ENCODE measurements at places on chromosomes 1 and 21. TPM values are rescaled to one million over a fixed set of nuclear protein-coding genes. Genes with fewer than 3 reads are reported as not detected.

DNA sequence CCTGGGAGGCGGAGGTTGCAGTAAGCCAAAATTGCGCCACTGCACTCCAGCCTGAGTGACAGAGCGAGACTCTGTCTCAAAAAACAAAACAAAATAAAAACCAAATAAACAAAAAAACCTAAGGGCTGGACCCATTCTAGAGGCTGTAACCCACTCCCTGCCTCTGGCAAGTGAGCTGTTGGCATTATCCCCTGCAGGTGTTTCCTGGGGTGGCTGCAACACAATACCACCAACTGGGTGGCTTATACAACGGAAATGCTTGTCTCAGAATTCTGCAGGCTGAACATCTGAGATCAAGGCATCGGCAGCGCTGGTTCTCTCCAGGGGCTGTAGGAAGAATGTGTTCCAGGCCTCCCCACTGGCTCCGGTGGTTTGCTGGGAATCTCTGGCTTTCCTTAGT is 15.2 kb downstream of the LRRC38 start:
- no peak overlapping the region for H3K27ac ChIP-seq
- no peak overlapping the region for H3K4me3 ChIP-seq
- DNase-seq = no peak
- H3K4me1 ChIP-seq = no peaks in the 10 kb centered on the region
- H3K27me3 ChIP-seq = no peaks in the 10 kb centered on the region

GRCh38 chr21:26546446-26547097 is 26.5 kb downstream of the CYYR1 start:
- no peaks in the 10 kb centered on the region for H3K36me3 ChIP-seq
- H3K4me3 ChIP-seq = no peak overlapping the region
- H3K4me1 ChIP-seq = no peaks in the 10 kb centered on the region
- no peak for DNase-seq

DNA sequence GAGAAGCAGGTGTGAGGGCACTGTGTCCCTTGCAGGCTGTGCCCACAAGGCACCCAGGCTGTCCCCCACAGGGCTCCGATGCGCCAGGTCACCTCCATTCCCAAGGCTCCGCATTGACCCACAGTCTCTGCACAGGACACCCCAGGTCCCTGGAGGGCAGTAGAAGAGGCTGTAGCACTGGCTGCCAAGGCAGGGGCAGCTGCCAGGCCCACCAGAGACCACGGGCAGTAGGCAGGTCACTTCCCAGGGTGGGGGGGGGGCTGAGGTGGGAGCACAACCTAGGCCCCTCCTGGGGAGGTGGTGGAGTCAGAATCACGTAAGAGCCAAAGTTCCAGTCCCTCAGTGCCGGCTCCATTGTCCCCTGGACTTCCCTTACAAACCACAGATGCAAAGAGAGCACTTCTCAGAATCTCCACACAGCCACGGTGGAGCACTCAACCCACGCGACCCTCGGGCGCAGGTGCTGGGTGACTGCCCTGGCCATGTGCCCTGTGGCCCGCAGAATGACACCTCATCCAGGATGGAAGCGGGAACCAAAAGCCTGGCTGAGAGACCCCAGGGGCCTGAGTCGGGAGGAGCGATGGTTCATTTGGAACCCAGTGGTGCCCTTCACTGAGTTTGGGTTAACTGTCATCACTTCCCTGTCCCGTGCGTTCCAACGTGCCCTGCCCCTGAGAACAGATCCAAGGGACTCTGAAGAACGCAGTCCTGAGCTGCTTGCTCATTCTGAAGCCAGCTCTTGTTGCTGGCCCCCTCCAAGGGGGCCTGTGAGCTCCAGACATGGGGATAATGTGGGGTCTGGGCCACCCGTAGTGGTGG is 69.7 kb upstream of the PDE9A start:
- H3K4me3 ChIP-seq = no peak overlapping the region
- no peaks in the 10 kb centered on the region for H3K36me3 ChIP-seq
- no peak overlapping the region for H3K27ac ChIP-seq

DNA sequence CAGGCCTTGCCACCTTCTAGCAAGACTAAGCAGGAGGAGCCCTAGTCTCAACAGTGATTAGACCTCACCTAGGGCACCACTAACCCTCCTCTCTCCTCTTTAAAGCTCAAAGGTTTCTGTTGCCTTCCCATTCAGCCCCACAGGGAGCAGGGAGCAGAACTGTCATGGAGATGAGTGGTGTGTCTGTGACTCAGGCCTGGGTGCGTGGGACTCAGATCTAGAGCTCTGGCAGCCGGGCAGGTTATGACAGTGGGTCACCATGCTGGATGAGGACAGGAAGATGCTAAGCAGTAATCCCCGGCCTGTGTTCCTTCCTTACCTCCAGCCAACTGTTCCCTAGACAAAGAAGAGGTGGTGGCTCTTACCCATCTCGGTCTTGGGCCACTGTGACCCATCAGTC is 60.1 kb upstream of the COA6 start:
- no peak for DNase-seq
- no peak overlapping the region for H3K4me3 ChIP-seq
- peaks cover 50% of the 10 kb centered on the region for H3K4me1 ChIP-seq
- no peaks in the 10 kb centered on the region for H3K27me3 ChIP-seq
- H3K36me3 ChIP-seq = peaks cover 9% of the 10 kb centered on the region

Gene PLA2G2D
- not detected for total RNA-seq

GRCh38 chr1:221549815-221550214 is 192.1 kb downstream of the DUSP10 start:
- no peaks in the 10 kb centered on the region for H3K27me3 ChIP-seq
- H3K4me3 ChIP-seq = no peak overlapping the region
- H3K4me1 ChIP-seq = no peaks in the 10 kb centered on the region
- DNase-seq = no peak

Gene FMO4
- total RNA-seq = 1.5 TPM

GRCh38 chr1:21749859-21750468 is 33.0 kb downstream of the USP48 start:
- no peak for DNase-seq
- no peak overlapping the region for H3K27ac ChIP-seq
- no peak overlapping the region for H3K4me3 ChIP-seq
- no peaks in the 10 kb centered on the region for H3K27me3 ChIP-seq
- H3K4me1 ChIP-seq = no peaks in the 10 kb centered on the region
- H3K36me3 ChIP-seq = peaks cover 38% of the 10 kb centered on the region

DNA sequence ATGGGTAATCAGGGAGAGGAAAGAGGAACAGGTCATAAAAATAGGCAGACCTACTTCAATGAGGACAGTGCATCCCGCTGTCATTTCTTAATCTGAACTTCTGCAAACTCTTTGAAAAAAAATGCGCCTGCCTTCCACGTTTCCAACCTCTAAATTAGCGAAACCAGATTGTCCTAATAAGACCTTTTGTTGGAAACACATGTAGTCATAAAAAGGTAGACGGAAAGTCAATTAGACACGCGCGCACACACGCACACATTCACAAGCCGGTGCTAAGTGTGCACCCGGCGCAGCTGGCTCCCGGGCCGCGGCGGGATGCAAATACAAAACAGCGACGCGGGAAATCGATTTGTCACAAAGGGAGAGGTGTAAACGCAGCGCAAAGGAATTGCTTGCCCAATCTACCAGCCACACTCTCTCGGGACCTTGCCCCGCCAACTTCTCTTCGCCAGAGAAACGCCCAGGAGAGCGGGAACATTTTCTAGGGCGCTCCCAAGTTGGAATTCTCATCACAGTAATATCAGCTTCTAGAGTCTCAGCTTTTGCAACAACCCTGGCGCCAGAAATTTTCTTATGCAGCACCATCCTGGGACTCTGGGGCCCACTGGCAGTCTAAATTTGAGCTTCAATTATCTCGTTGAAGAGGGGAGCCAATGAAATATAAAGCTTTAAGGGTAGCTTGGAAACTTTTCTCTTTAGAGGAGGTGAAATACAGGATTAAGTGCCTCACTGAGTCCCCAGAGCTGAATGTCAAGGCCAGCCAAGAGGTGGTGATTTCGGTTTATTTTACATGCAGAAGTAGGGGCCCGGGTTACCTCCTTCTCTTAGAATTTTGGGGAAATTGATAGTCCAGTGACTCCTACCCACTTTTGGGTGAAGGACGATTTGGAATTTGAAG is 4.5 kb downstream of the PRRX1 start:
- peaks cover 97% of the 10 kb centered on the region for H3K27me3 ChIP-seq
- peaks cover 2% of the 10 kb centered on the region for H3K36me3 ChIP-seq
- no peak overlapping the region for H3K4me3 ChIP-seq

- H3K27ac ChIP-seq = peak overlapping the region; percentile 38
- DNase-seq = peak; percentile 54
- H3K4me1 ChIP-seq = peaks cover 38% of the 10 kb centered on the region
- peaks cover 2% of the 10 kb centered on the region for H3K36me3 ChIP-seq
- H3K4me3 ChIP-seq = peak overlapping the region; percentile 56
Observed at GRCh38 chr1:18957532-18958300, 1.2 kb upstream of the IFFO2 start.

Gene C1orf185
- not detected for total RNA-seq

- no peaks in the 10 kb centered on the region for H3K4me1 ChIP-seq
- H3K27me3 ChIP-seq = peaks cover 2% of the 10 kb centered on the region
- DNase-seq = no peak
- H3K36me3 ChIP-seq = no peaks in the 10 kb centered on the region
Observed at GRCh38 chr1:94675373-94675772, 133.8 kb upstream of the F3 start.

DNA sequence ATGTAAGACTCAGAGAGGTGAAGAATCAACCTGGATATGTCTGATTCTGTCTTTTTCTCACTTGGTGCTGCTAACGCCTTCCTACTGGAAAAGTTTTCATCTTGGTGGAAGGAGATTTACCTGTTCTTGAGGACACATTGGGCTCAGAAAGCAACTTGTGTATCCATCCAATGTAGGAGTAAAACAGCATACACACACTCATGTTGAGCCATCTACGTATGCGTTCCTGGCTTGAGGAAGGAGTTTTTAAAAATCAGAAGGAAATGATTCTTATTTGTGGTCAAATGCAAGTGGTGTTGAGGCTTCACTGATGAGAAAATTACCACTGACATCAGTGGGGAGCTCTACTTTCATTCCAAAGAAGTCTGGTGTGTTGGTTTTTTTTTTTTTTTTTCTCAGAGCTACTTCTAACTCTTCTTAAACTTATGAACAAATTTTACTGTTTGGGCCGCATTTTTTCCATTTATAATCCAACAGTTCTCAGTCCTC is 25.6 kb downstream of the XCL2 start:
- peaks cover 84% of the 10 kb centered on the region for H3K4me1 ChIP-seq
- no peak overlapping the region for H3K4me3 ChIP-seq
- DNase-seq = no peak
- peak overlapping the region; percentile 76 for H3K27ac ChIP-seq
- peaks cover 16% of the 10 kb centered on the region for H3K36me3 ChIP-seq

Gene ERICH3
- total RNA-seq = 0.05 TPM

DNA sequence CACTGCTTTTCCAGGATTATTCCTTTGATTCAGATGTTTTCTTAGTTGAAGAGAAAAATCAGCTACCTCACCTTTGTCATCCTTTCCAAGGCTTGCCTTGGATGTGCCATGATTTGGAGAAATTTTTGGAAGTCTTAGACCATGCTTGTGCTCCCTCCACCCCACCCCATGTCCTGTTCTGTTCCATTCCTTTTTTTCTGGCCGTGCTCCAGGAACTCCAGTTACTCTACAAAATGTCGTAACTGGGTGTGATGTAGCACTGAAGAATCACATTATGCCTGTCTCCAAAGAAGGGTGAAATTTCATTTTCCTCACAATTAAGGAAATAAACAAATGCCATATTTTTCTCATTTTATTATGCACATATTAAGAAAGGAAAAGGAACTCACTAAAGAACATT is 217.8 kb upstream of the ZRANB2 start:
- H3K4me1 ChIP-seq = no peaks in the 10 kb centered on the region
- no peak for DNase-seq
- H3K27ac ChIP-seq = no peak overlapping the region
- no peaks in the 10 kb centered on the region for H3K27me3 ChIP-seq

Gene RNF207
- 36.7 TPM for total RNA-seq

Gene CLDN17
- not detected for total RNA-seq

Gene DPYD
- 31.4 TPM for total RNA-seq

GRCh38 chr21:33948096-33948950 is 32.7 kb upstream of the ATP5PO start:
- peaks cover 81% of the 10 kb centered on the region for H3K4me1 ChIP-seq
- H3K27me3 ChIP-seq = no peaks in the 10 kb centered on the region
- peak overlapping the region; percentile 98 for H3K27ac ChIP-seq
- H3K4me3 ChIP-seq = peak overlapping the region; percentile 67

Gene PLA2G2F
- total RNA-seq = not detected

GRCh38 chr21:32748529-32748928 is 20.7 kb upstream of the SYNJ1 start:
- H3K36me3 ChIP-seq = peaks cover 67% of the 10 kb centered on the region
- H3K27ac ChIP-seq = no peak overlapping the region
- no peak for DNase-seq
- H3K27me3 ChIP-seq = no peaks in the 10 kb centered on the region

GRCh38 chr1:183431840-183432547 is 13.8 kb upstream of the NMNAT2 start:
- no peaks in the 10 kb centered on the region for H3K36me3 ChIP-seq
- no peak for DNase-seq
- H3K27me3 ChIP-seq = peaks cover 24% of the 10 kb centered on the region

Gene PEA15
- total RNA-seq = 43.2 TPM

Data from activated CD8-positive, alpha-beta memory T cell treated with anti-CD3 and anti-CD28 coated beads, Interleukin-2, amount 10 ng/mL, durations not matched to agents 7 days and 5 days (primary cell).